ENCODE measurements at places on chromosomes 3 and 15. TPM values are rescaled to one million over a fixed set of nuclear protein-coding genes. Genes with fewer than 3 reads are reported as not detected.

CLDN18 gene
- polyA plus RNA-seq: 0.65 TPM

ALG3 gene
- 33.6 TPM for polyA plus RNA-seq

BTD gene
- polyA plus RNA-seq: 18.0 TPM

P4HTM gene
- 46.9 TPM for polyA plus RNA-seq

SERINC4 gene
- not detected for polyA plus RNA-seq

SMCO1 gene
- not detected for polyA plus RNA-seq

SOX14 gene
- not detected for polyA plus RNA-seq

TEX55 gene
- not detected for polyA plus RNA-seq

GATA2 gene
- 45.5 TPM for polyA plus RNA-seq

SNTN gene
- not detected for polyA plus RNA-seq

ADAMTS9 gene
- polyA plus RNA-seq: 126 TPM

Data from left renal cortex interstitium (tissue), 4 donors.